ENCODE measurements at places on chromosomes 13 and 19. TPM values are rescaled to one million over a fixed set of nuclear protein-coding genes. Genes with fewer than 3 reads are reported as not detected.

The LAIR1 gene
- not detected for total RNA-seq

The KCNN4 gene
- 0.81 TPM for total RNA-seq

The NAPSA gene
- total RNA-seq: 0.65 TPM

The ZNF616 gene
- 4.4 TPM for total RNA-seq

The LRRC8E gene
- total RNA-seq: 12.9 TPM

The TUBA3C gene
- not detected for total RNA-seq

The OR7C1 gene
- not detected for total RNA-seq

The ZNF224 gene
- total RNA-seq: 3.9 TPM
